ENCODE measurements at places on chromosomes 16 and 17.

- no peak for DNase-seq
Observed at GRCh38 chr16:8682551-8683259, 8.3 kb downstream of the ABAT start.

DNA sequence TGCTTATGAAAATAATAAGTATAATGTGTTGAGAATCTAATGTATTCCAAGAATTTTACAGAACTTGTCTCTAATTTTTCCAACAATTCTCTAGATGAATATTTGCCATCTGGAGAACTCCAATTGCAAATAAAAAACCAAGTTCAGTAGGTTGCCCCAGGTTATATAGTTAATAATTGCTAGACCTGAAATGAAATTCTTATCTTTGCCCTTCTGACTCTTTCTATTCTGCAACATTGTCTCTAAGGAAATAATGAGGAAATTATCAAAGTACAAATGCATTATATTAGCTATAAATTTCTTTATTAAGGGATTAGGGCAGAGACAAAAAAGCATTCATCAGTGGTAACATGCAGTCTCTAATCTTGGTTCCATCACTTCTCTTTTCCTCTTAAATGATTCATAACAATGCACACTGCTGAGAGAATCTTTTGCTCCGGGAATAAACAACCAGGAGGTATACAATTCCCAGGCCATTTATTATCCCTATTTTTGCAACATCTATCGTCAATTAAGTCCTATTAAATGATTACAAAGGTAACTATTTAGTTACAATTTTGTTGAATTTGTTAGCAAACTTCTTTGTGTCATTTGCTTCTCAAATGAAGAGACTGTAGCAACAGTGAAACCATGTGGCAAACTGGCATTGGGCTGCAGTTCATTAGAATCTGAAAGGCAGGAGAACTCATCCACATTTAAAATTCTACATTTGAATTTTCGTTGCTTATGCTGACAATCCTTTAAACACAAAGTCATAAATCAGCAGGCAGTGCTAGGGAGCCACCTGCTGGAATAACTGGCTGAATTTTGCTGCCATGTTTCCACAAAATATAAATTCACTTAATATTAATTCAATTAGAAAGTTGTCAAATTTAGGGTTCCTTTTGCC is 349.6 kb downstream of the KIF2B start:
- no peak for DNase-seq

GRCh38 chr16:30941600-30942425 is 7.1 kb upstream of the ORAI3 start:
- DNase-seq: no peak

DNA sequence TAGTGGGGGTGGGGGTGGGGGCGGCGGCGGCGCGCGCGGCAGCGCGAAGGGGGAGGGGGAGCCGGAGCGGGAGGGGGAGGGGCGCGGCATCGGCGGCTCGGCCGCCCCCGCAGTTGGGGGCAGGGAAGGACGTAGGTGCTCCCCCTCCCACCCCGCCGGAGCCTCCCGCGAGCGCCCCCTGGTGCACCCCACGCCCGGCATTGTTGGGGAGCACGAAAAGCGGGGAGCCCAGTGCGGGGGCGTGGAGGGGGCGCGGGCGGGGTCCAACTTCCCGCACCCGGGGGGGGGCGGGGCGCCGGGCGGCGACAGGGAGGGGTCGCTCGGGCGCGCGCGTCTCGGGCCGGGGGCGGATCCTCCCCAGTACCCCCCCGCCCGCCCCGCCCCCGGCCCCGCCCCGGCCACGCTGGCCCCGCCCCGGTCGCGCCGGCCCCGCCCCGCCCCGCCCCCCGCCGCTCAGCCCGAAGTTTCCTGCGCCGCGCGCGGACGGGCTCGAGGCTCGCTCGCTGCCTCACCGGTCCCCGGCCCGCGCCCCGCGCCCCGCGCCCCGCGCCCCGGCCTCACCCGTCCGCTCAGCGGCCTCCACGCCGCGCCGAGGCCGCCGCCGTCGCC is at the start of gene CACNA1H:
CACNA1H (plus strand) TSS at position 456 of the 609 bp plus-strand sequence. CDS start 632 bp downstream, outside the sequence.
- no peak for DNase-seq

- DNase-seq: no peak
Observed at GRCh38 chr17:5127910-5128309, 12.1 kb downstream of the USP6 start.

GRCh38 chr16:29694384-29695195 is 15.6 kb downstream of the QPRT start:
- DNase-seq: no peak

All from esophagus squamous epithelium (tissue), 5 donors.